ENCODE measurements at places on chromosomes 11 and 22. TPM values are rescaled to one million over a fixed set of nuclear protein-coding genes. Genes with fewer than 3 reads are reported as not detected.
A peak's percentile ranks its signal among the peaks of the same experiment; 100 is the strongest.

Gene PATZ1
- total RNA-seq = 15.5 TPM

Gene UPK2
- total RNA-seq = not detected

DNA sequence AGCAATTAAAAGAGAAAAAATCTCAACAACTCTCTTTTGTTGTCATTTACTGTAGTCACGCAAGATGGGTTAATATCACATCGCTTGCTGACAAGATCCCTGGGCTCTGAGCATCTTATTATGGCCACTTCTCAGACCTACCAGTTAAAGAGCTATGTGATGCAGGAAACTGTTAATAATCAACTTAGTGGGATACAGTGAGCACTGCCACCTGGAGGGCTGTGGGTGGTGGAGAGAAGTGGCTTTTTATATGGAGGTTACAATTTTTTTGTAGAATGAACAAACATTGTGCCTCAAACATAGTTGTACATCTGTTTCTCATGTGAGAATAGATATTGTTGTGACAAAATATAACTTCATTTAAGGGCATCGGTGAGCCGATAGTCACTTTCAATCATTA, 181.0 kb downstream of the TENM4 start:
- no peak for DNase-seq

DNA sequence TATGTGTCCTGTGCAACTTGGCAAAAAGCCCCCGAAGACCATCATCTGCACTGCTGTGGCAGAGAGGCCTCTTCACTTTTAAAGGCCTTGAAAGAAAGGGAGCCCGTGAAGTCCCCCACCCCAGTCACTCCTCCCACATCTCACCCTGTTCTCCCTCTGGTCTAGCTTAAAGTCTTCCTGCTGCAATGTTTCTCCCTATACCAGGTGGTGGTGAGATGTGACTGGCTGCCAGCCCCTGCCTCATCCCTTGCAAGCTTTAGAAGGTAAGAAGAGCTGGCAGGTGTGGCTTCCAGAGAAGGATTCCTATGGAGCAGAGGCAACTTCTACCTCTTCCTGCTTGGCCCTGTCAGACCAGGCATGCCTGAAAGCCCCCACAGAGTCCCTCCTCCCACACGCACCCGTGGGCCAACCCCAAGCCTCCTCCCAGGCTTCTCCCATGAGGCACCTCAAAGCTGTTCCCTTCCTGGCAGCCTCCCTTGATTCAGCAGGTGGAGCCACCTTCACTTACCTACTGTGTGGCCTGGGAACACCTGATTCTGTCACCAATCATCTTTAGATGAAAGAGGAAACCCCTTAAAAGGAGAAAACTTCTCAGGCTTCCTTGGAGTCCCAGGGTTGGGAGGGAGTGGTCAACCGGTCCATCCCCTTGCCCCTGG, 4.0 kb upstream of the TRIM29 start:
- peak; percentile 38 for DNase-seq

- no peak for DNase-seq
Measured at GRCh38 chr11:69894181-69894611, 75.0 kb upstream of the FGF3 start.

DNA sequence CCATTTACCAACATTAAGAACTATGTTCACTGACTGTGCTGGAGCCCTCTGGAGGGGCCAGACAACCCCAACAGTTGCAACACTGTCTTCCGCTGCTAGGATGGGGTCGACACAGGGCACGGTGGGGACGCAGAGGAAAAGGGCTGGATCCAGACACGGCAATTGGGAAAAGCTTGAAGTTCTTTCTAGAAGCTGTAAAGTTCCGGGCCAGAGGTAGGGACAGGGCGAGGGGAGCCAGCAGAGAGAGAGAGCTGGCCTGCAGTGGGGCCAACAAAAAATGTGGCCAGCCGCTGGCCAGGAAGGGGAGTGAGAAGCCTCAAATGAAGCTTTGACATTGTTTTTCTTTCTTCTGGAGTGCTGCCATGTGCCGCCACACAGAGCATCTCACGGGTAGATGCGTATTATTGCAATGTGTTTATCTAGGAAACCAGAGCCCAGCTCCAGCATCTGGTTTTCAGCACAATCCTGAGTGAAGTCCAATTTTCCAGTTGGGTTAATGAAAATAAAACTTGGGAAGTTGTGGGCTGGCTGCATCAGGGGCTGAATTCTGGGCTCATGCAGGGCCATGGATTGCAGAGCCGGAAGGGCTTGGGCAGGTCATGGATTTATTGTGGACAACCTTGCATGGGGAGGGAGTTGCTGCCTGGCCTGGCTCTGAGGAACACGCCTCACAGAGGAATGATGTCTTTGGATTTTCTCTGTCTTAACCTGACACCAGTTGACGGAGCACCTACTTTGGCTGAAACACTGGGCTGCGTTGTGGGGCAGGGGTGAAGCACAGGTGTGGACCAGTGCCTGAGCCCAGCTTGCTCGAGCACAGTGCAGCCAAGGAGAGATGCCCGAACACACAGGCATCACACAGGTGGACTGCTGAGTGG, 67.6 kb upstream of the AMPD3 start:
- DNase-seq = peak; percentile 83

GRCh38 chr11:110544779-110545178, 115.0 kb downstream of the FDX1 start:
- no peak for DNase-seq

Gene FAM118A
- 12.4 TPM for total RNA-seq

DNA sequence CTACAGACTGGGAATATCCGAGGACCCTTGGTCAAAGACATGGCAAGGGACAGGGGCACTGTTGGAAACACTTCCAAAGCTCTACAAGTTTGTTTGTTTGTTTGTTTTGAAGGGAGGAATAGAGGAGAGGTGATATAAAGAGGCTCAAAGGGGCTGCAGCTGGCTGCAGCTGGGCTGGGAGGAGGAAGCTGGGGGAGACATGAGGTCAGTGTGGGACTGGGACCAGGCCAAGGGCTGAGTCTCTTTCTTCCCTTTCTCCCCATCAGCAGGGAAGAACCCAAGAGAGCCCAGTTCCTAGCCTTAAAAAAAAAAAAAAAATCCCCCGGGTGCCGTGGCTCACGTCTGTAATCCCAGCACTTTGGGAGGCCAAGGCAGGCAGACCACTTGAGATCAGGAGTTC, 5.0 kb downstream of the RHOG start:
- DNase-seq = no peak
